ENCODE measurements at places on chromosomes 11 and 22. TPM values are rescaled to one million over a fixed set of nuclear protein-coding genes. Genes with fewer than 3 reads are reported as not detected.

The C11orf68 gene
- 6.6 TPM for total RNA-seq

The MAJIN gene
- total RNA-seq, result not detected

The CYB561A3 gene
- 22.1 TPM for total RNA-seq

The DKK3 gene
- total RNA-seq, result 54.5 TPM

The MUC5AC gene
- total RNA-seq, result not detected

The NAALAD2 gene
- total RNA-seq, result 0.43 TPM

The MS4A4A gene
- not detected for total RNA-seq

The PRG3 gene
- total RNA-seq, result not detected

The FADS3 gene
- total RNA-seq, result 48.0 TPM

The SAMM50 gene
- 51.7 TPM for total RNA-seq

The TRIM6 gene
- total RNA-seq, result 6.3 TPM

The FZD4 gene
- 4.7 TPM for total RNA-seq

The HPS5 gene
- total RNA-seq, result 11.5 TPM

The PLEKHA7 gene
- total RNA-seq, result 37.5 TPM

The RFPL2 gene
- not detected for total RNA-seq

The RNF121 gene
- total RNA-seq, result 28.6 TPM

The HTR3B gene
- total RNA-seq, result not detected

The CCDC81 gene
- not detected for total RNA-seq

The DDTL gene
- 2.1 TPM for total RNA-seq

The LRRC55 gene
- total RNA-seq, result not detected

The F2 gene
- total RNA-seq, result 0.17 TPM

The OR8A1 gene
- total RNA-seq, result not detected

The PLA2G3 gene
- 2.0 TPM for total RNA-seq

The TMEM86A gene
- 2.0 TPM for total RNA-seq

The IL17REL gene
- total RNA-seq, result not detected

The CENPM gene
- 58.2 TPM for total RNA-seq

The HDHD5 gene
- 76.2 TPM for total RNA-seq

The CCDC179 gene
- not detected for total RNA-seq

The PARVB gene
- 74.2 TPM for total RNA-seq

The OR4A16 gene
- total RNA-seq, result not detected

The SPA17 gene
- total RNA-seq, result 28.1 TPM

The UCP3 gene
- total RNA-seq, result 0.06 TPM

The MMP27 gene
- not detected for total RNA-seq

The RPS6KA4 gene
- total RNA-seq, result 69.9 TPM

The KRTAP5-8 gene
- total RNA-seq, result not detected

The OR56A1 gene
- not detected for total RNA-seq

The OR51B2 gene
- total RNA-seq, result not detected

The EHBP1L1 gene
- total RNA-seq, result 26.1 TPM

The IRAG1 gene
- total RNA-seq, result not detected

The IGSF9B gene
- total RNA-seq, result 1.0 TPM

The GDPD4 gene
- total RNA-seq, result not detected

The CARD18 gene
- not detected for total RNA-seq

The PHOX2A gene
- total RNA-seq, result not detected

The DEFB131B gene
- total RNA-seq, result not detected

The FOXR1 gene
- not detected for total RNA-seq

Measured in epithelial cell of proximal tubule (primary cell).